ENCODE measurements at places on chromosomes 7 and 10.

- peak; percentile 48 for DNase-seq
These were observed 184.4 kb downstream of the PTPRN2 start for GRCh38 chr7:158403013-158403821.

DNA sequence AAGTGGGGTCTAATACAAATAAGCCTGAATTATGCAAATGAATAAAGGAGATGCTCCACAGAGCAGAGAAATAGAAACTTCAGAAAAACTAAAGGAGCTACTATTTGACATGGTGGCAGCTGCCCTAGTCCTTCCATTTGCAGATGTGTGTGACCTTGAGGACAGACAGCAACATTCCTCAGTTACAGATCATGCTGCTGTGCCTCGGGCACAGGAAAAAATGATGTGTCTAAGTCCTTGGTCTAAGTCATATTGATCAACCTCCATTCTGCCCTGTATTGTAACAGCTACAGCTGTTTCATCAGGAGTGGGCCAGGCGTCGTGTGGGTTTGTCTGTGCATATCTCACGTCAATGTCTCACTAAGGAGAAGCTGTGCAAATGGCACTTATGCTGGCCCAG is 710.4 kb downstream of the TNS3 start:
- DNase-seq = no peak

DNA sequence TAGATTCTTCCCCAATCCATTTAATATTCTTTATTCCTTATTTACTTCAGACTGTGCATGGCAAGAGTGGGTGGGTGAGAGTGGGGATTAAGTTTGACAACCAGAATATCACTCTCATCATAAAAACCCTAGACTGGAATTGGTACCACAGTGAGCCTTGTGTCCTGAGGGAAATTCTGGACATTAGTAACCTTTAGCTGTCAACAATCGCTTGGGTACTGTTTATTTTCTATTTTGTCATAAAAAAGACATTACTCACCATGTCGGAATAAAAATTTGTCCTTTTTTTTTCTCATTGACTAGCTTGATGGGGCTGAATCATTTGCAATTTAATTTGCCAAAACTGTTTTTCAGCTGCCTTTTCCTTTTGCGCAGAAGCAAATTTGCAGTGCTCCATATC is 176.1 kb upstream of the SEMA3C start:
- no peak for DNase-seq

- no peak for DNase-seq
These were observed 16.7 kb upstream of the DMBT1 start for GRCh38 chr10:122543676-122544445.

GRCh38 chr7:132488634-132489302 is 87.5 kb downstream of the PLXNA4 start:
- DNase-seq = no peak

GRCh38 chr10:43749940-43750552 is 101.4 kb upstream of the ZNF32 start:
- DNase-seq = no peak

DNA sequence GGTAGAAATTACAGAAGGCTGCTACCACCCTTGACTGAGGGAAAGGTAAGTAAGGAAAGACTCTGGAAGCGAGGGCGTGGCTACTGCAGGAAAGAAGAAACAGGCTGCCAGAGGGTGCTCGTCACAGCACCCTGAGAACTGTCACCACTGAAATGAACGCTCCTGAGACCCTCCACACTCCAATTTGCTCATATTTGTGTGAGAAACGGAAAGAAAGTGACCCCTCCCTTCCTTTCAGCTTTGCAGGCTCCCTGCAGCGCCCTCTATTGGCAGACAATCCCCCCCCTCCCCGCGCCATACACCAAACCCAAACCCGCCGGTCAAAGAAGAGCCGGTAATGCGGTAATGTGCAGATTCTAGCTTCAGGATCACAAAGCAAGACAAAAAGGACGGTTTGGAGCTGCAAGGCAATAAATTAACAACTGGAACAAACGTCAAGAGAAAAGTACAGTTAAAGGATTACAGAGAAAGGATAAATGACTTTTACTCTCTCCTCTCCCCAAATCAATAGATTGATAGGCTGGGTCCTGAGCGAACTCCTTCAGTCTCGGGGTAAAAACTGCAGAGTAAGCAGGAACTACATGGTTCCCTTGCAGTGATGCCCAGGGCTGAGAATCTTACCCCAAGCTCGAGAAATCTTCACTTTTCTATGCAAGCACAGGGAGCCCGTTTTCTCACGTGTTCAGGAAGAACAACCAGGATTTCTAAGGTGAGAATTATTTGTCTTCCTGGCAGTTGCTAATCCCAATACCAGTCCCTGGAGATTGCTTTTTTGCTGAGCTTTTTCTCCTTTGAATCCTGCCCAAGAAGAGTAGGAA is 47.6 kb downstream of the STEAP1B start:
- no peak for DNase-seq

GRCh38 chr10:125565046-125565445 is 117.9 kb downstream of the TEX36 start:
- DNase-seq = no peak

DNA sequence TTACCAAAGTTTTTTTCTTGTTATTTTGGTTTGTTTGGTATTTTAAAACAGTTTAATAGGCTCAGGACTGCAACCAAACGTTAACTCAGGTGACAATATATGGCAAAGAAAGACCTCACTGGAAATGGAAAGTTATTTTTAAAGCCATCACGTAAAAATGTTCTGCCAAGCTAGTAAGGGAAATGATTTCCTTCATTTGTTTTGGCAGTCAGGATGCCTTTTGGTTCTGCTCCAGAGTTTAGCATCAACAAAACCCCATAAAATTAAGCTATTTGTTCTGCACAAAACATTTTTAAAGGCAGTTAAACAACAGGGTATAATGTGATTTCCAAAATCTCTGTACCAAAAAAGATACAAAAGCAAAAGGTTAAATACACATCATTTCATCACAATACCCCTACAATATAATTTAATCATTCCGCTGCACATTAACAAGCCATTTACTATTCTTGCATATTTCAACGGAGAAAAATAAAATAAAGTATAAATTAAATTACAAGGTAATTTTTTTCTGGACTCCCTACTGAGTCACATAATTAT is 172.4 kb downstream of the SEMA3E start:
- no peak for DNase-seq

DNA sequence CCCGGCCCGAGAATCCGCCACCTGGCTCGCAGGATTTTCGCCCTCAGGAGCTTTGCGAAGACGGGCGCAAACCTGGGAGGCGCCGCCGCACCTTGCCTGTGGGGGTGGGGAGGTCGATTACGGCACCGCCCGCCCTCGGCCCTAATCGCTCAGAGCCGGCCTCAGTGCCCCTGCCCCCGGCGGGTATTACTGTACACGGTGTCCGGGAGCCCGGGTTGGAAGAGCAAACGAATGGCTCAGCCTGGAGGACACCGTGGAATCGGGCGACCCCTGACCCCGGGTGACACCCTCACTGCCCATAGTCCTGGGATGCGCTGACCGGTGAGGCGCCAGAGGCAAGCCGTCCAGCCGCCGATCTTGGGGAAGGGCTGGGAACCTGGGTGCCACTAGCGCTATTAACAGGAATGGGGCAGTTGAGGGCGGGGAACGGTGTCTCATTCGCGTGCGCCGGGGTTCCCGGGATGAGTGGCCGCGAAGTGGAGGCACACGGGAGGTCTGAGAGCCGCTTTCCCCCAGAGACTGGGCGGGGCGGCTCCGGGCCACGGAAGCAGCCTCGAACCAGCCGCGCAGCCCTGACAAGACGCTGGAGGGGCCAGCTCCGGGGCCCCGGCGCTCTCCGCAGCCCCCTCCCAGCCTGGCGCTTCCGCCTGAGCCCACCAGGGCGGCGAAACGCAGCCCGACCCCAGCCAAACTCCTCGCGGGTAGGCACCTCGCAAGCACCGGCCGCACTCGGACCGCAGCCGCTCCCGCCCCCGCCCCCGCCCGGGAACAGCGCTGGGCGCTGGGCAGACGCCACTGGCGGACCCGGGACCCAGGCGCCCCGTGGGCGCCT is 167.5 kb downstream of the NRF1 start:
- DNase-seq = no peak

DNA sequence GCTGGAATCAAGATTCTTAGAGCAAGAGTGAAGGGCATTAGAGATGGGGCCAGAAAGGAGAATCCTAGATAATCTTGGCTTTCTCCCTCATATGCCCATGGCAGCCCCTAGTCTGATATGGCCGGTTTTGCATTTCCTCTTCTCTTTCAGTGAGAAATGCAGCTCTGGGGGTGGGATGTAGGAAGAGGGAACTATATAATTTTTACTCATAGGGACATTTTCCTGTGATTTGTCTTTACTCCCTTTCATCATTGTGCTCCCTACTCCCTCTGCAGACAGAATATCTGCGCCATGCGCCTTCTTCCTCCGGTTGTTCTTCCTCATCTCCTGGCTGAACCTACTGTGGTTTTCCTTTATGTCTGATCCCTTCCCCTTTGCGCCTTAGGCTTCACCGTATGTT is 16.8 kb upstream of the CHCHD1 start:
- DNase-seq = no peak

- DNase-seq = no peak
These were observed 59.9 kb downstream of the WDFY4 start for GRCh38 chr10:48744587-48744986.

GRCh38 chr7:38409531-38409930 is 136.1 kb upstream of the TARP start:
- no peak for DNase-seq

DNA sequence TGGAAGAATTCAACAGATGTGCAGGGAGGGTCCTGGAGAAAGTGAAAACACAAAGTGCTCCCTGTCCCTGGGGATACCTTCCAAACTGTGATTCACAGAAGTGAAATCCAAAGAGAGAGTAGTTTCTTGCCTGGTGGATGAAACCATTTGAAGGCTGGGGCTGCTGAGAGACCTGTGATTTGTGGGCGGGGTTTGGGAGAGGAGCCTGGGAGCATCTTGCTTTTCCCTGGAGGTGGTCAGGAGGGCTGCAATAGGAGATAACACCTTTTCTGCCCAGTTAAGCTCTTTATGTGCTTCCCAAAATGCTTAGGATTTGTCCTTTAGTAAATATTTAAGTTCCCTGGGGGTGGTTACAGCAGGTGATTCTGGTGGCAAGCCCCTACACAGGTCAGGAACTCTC is 105.3 kb upstream of the TPK1 start:
- DNase-seq = no peak

DNA sequence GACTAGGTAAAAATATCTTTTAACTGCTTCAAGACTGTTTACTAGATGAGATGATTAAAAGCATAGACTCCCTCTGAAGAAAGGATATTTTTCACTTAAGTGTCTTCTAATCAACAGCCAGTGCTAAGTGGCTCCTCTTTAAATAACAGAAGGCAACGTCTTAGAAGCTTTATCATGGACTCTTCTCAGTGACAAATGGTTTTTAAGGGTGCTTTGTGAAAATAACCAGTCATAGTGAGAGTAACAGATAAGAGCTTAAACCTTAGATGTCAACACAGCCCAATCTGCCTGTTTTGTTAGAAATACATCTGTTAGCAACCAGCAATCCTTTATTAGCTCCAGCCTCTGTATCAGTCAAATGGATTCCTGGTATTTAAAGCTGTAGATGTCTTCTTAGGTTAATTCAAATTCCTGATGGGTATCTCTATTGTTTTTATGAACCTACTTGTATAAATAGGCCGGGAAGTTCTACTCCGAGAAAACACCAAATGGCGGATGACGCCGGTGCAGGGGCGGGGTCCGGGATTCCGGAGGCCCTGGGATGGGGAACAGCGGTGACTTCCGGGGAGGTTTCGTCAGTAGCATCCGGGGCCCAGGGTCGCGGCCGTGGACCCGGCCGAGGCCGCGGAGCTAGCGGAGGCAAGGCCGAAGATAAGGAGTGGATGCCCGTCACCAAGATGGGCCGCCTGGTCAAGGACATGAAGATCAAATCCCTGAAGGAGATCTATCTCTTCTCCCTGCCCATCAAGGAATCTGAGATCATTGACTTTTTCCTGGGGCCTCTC is 285.4 kb downstream of the GPR37 start:
- no peak for DNase-seq

- no peak for DNase-seq
These were observed 298.6 kb downstream of the REEP3 start for GRCh38 chr10:63819753-63820329.

DNA sequence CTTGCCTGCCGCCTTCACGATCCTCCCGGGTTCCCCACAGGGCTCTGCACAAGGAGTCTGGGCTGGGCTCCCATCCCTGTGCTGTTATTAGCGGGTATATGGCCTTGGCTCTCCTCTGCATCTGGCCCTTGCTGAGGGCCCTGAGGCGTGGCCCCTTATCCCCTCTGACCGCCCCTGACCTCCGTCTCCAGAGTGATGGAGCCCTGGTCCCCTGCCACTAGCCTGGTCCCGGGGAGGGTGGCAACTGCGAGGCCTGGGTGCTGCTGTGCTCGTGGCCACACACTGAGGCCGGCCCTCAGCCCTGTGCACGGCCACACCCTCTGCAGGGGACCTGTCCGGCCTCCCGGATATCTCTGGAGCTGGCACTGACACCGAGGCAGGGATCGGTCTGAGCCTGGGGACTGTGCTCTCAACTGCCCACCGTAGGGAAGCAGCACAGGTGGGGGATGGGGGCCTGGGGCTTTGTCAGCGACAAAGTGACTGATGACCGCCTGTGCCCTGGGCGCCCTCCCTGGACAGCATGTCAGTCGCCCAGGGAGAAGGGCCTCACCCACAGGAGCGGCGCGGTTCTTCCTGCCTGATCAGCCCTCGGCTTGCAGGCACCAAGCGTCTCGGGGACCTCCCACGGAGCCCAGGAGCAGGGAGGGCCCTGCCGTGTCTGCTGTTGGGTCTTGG is 72.4 kb downstream of the NKX6-2 start:
- no peak for DNase-seq
